ENCODE measurements at places on chromosomes 7 and 10. TPM values are rescaled to one million over a fixed set of nuclear protein-coding genes. Genes with fewer than 3 reads are reported as not detected.
A peak's percentile ranks its signal among the peaks of the same experiment; 100 is the strongest.

The SCD gene
- polyA plus RNA-seq: 19.5 TPM

- no peak overlapping the region for H3K4me3 ChIP-seq
- no peaks in the 10 kb centered on the region for H3K4me1 ChIP-seq
- H3K27me3 ChIP-seq: no peaks in the 10 kb centered on the region
- DNase-seq: peak; percentile 27
Observed at GRCh38 chr7:142188846-142189245, 69.0 kb downstream of the PRSS58 start.

The ABCB4 gene
- polyA plus RNA-seq: 0.77 TPM

DNA sequence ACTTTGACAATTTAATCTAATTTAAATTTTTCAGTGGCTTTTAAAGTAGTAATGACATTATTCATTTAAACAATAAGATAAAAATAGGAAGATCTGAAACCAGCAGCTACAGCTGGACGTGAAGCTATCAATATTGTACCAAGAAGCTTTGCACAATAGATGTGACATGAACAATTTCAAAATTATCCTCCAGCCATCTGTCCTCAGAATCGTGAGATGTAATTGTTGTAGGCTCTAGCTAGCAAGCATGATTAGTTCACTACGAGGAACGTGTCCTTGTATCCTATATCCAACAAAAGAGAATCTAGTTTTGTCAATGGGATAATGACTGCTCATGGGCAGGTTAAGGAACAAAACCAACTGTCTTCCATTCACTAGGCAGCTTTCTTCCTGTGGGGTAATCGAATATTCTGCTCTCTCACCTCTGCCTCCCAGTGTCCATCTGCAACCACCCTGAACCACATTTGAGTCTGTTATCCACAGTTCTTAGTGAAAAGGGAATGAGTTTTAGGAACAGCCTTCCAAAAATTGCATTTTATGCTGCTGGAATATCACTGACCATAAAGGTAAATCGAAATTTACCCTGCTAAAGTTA, 247.3 kb downstream of the PARD3 start:
- H3K27ac ChIP-seq: no peak overlapping the region
- DNase-seq: no peak
- H3K36me3 ChIP-seq: no peaks in the 10 kb centered on the region
- H3K27me3 ChIP-seq: no peaks in the 10 kb centered on the region
- no peaks in the 10 kb centered on the region for H3K4me1 ChIP-seq
